ENCODE measurements at places on chromosomes 7 and 10.

DNA sequence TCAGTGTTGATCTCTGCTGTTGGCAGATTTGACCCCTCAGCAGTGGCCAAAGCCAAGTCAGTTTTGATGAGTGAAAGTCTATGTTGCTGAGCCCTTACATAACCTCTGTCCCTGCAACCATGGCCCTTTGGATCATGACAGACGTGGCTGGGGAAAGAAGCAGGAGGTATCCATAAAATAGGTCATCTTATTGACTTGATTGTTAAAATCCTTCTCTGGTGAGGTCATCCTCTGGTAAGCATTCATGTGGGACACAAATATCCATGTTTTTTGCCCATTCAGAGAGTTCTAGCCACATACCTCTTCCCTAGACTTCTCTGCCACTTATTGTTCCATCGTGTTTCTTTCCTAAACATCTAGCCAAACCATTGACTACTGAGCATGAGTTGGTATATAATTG lies 251.9 kb upstream of the PTER start:
- DNase-seq, result no peak

- no peak for DNase-seq
These were observed 74.6 kb upstream of the EGFR start for GRCh38 chr7:54944179-54944578.

DNA sequence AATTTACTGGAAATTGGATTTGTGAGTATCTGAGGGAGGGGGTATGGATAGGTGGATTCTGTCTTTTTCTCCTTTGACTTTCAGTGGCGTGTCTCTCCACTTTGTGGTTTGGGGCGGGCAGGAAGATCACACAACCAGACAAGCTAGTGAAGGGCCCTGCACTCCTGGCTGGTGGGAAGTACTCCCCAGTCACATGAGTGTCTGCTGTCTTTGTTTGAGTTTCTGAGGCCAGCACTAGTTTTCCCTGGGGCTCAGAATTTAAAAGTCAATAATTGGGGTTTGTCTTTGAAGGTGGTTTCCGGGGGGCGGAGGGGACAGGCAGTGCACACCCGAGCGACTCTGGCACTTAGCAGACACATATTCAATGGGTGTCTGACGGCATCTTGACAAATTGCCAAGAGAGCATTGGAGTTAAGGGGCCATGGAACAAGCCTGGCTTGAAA lies 120.1 kb downstream of the WDFY4 start:
- peak; percentile 37 for DNase-seq

DNA sequence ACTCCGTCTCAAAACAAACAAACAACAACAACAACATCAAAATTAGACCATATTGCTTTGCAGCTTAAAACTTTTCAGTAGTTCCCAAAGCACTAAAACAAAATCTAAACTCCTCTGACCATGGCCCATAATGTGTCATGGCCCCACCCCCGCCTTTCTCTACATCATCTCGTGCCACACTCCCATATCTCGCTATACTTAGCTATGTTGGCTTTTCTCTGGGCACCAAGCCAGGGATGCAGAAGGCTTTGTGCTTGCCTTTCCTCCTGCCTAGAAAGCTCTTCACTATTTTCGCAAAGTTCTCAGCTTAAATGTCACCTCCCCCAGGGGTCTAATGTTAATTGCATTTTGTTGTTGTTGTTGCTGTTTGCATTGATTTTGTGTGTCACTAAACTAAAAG lies 15.1 kb upstream of the SLC16A12 start:
- DNase-seq, result peak; percentile 65

- DNase-seq, result no peak
These were observed 336.8 kb upstream of the IGFBP3 start for GRCh38 chr7:46257761-46258448.

DNA sequence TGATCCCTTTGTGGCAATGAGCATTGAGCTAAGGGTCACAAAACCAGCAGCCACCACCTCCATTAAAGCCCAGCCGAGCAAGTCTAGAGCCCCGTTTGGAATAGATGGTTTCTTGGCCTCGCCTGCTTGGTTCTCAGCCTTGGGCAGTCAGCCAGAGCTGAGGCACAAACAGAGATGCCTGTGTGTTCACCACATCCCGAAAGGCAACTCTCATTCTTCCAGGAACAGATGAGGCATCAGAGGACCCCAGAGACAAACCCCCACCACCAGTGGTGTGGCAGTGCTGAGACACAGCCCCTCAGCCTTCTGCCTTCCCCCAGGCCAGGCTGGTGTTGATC lies 203.3 kb upstream of the ZMIZ1 start:
- no peak for DNase-seq

Data from DMS153 (cell line).